AG04449 (cell line): ENCODE measurements at places on chromosomes 1 and 21.

- no peak for DNase-seq
These were observed 110.4 kb downstream of the PTPRC start for GRCh38 chr1:198749279-198749678.

DNA sequence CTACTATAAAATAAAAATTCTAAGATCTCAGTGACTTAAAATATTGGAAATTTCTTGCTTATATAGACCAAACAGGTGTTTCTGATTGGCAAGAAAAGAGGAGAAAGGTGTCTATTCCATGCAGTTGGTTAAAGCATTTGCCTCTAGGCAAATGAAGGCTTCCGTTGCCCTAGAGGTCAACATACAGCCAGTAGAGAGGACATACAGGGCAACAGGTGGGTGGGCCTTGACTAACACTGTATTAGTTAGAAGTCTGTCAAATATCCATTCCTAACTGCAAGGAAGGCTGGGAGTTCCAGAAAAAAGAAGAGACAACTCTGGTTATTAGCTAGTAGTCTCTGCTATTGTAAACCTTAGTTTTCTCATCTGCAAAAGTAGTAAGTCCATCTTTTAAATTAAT lies 43.0 kb downstream of the TNFSF4 start:
- no peak for DNase-seq

- no peak for DNase-seq
These were observed 1.2 kb downstream of the OR2T1 start for GRCh38 chr1:248404024-248404423.

DNA sequence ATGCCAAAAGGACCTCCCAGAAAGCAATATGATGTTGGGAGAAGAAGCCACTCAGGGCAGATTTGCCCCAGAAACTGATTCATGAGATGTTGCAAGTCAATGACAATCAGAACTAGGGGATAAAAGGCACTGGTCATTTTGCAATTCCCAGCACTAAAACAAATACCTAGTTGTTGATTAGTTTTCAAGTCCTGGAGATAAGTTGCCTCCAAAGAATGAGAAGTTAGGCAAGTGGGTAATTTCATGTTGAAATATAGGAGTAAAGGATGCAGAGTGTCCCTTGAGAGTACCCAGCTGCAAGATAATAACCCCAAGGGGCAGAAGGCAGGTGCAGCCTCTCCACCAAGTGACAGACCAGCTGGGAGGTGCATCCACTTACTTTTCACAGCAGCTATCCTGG lies 363.6 kb downstream of the PBX1 start:
- no peak for DNase-seq
